ENCODE measurements at places on chromosomes 7 and 10.

DNA sequence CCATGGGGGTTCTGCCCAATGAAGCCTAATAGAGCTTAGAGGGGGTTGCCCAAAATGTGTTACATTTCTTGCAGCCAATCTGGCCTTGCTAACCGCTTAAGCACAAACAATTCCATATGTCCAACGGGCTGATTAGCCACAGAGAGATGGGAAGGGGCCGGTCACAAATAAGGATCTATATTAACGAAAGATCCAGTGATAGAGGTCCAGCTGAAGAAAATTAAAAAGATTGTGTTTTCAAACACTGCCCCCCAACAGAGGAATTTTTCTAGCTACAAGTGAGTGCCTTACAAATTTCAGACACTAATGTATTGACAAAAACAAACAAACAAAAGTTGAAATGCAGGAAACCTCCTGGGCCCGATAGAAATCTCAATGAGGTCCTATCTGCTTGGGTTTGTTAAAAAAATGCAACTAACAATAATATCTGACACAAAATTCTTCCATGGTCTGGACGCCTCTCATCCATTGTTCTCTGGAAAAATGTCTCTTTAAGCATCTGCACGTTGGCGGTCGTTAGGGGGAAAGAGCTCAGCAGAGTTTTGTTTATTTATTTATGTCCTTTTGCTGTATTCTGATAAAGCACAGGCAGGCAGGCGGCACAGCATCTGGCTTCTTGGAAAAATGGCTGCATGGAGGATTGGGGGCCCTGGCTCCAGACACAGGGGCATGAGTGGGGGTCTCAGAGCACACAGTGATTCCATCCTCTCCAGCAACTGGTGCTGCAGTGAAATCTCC, 402.0 kb downstream of the RPS24 start:
- no peak for DNase-seq

- no peak for DNase-seq
These were observed 21.1 kb upstream of the BPGM start for GRCh38 chr7:134625550-134625949.

DNA sequence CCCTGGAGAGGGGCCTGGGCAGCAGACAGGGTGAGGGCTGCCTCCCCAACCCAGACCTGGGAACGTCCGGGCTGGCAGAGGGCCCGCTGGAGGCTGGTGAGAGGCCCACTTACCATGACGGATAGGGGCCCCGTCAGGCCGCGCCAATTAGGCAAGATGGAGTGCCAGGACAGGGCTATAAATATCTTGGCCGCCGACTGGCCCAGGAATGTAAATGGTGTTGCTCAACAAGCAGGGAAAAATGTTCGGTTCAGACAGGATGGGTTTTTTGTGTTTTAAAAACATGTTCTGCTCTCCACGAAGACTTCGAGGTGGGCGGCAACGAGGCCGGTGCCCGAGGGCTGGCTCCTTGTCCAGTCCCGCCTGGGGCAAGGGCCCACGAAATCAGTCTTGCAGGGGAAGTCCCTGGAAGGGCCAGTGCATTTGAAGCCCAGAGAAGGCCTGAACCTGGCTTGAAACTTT, 35.8 kb upstream of the ELN start:
- no peak for DNase-seq

DNA sequence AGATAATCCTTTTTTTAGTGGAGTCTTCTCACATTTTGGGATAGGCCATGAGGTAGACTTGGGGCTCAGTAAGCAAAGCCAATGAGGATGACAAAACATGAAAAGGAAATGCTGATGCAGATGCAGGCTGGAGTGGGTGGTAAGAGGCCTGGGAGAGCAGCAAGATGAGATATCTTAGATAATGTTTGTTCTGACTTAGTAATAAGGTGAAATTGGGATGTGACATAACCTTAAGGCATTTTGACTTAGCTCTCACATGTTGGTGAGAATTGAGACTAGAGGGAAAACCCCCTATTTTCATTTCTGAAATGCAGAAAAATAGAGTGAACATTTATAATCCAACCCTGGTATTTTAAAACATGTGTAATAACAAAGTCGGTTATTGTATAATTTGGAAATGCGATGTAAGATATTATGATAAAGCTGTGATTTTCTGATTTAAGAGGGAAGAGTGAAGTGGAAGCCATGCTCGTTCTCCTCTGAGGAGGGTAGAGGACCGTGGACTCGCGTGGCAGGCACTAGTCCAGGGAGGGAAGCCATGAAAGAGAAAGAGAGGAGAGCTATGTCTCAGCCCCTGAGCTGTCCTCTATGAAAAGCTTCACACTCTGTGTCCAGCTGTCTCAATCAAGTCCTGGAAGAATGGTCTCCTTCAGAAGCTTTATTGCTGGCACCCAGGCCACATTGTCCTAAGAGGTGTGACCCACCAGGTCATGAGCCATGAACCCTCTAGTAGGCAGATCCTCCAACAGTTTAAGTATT, 57.3 kb downstream of the ST7 start:
- DNase-seq: no peak

- peak; percentile 69 for DNase-seq
These were observed 81.6 kb upstream of the LRRC4 start for GRCh38 chr7:128112781-128113221.

- DNase-seq: no peak
These were observed 31.7 kb downstream of the GRIFIN start for GRCh38 chr7:2444476-2444875.

- no peak for DNase-seq
These were observed 48.0 kb downstream of the CREB3L2 start for GRCh38 chr7:137953665-137954470.

GRCh38 chr7:142889816-142890215, 4.3 kb upstream of the TRPV6 start:
- no peak for DNase-seq

DNA sequence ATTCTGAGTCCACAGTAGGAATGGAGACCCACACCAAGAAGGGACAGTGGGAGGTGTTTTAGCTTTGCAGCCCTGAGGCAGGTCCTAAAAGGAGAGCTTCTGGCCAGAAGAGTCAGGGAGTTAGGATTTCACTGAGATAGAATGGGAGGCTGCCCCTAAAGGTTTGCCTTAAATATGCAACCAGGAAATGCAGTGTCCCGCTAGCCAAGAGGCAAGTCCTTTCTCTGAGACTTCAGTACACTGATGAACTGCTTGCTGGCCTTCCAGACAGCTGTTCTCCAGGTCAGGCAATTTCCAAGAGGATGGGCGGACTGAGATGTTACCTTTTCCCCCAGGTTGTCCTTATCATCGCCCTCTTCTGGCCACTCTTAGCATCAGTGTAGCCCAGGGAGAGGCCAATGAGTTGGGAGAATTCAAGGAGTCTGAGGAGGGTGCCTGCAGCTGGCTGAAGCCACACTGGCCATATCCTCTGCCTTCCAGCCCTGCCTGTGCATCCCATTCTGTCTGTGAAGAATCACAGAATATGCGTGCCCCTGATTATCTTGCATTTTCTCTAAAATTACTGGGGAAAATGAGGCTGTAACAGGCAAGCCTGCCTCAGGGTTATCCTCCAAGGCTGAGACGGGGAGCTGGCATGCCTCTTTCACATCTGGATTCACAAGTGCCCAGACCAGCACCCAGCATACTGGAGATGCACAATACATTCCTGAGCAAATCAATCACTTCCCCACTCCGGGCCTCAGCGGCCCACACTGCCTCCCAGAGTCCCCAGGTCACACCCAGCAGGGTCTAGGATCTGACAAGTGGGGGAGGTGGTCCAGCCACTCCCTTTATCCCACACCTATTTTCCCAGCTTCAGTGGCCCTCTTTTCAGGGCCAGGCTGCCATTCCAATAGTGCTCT, 2.4 kb downstream of the TLL2 start:
- no peak for DNase-seq

- no peak for DNase-seq
These were observed 42.8 kb upstream of the TNS3 start for GRCh38 chr7:47624689-47625088.

DNA sequence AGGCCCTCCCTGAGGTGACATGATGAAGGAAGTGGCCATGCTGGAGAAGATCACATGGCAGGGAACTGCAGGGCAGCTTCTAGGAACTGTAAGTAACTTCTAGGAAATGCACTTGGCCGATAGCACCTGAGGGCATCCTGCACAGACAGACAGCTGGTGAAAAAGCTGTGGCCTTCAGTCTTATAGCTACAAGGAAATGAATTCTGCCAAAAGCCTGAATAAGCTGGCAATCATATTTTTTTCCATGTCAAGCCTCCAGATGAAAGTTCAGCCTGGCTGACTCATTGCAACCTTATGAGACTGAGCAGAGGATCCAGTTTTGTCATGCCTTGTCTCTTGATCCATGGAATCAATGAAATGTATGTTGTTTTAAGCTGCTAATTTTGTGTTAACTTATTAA, 91.1 kb upstream of the CACNA2D1 start:
- DNase-seq: no peak

DNA sequence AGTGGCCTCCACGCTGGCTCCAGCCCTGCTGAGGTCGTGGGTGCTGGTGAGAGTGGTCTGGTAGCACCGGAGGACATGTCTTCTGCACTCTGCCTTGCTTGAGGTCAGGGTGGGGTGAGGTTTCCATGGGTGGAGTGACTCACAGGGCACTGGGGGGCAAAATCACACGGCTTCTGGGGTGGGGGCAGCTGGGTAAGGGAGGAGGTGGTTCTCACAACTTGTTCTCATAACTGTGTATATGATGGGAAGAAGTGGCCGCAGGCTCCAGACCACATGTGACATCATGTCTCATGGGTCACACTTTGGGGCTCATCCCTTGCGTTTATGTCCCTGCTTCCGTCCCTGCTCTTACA, 884 bp upstream of the PRF1 start:
- no peak for DNase-seq

DNA sequence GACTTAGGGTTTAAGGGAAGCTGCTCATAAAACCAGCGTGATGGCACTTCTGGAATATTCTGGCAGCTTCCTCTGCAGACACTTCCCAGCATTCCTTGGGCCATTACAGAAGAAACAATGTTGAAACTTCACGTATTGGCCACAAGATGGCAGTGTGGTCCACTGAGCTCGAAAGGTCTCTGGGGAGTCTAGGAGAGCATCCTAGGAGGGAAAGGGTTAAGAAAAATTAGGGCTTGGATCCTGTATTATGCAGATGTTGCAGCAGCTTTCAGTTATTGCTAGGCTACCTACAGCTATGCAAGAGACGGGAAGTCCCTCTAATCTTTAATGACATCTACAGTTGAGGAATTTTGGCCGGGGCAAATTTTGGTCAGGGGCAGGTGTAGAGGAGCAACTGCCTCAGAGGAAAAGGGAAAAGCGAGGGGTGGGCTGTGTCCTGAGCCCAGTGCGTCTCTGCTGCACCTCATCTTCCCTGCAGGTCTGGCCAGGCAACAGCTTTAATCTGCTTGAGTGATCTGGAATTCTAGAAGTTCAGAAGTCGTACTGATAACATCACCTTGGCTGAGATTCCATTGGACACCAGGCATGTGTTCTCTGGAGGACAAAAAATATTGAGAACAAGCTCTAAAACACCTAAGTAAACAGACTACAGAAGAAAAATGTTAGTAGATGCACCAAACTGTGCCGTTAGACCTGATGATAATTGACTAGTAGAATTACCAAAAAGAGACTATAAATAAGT, 220.8 kb upstream of the PRSS58 start:
- DNase-seq: peak; percentile 64

GRCh38 chr7:108066486-108066885, 63.5 kb upstream of the LAMB1 start:
- no peak for DNase-seq

DNA sequence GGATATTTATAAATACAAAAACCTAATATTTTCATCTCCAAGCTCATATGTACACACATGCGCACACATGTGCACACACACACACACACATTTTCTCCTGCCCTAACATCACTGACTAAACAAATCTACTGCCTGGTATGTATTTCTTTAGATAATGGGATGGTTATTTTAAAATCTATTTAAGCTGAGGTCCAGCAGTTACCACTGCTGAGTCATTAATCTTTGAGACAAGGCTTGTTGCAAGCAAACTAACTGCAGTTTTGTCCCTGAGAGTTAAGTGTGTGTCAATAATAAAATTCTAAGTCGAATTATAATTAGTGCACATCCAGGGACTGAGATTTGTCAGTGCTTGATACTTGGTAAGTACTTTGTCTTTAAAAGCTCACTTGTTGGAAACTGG, 135.1 kb downstream of the VPS50 start:
- no peak for DNase-seq

- no peak for DNase-seq
These were observed 302.7 kb downstream of the RPS24 start for GRCh38 chr10:78336402-78336791.

DNA sequence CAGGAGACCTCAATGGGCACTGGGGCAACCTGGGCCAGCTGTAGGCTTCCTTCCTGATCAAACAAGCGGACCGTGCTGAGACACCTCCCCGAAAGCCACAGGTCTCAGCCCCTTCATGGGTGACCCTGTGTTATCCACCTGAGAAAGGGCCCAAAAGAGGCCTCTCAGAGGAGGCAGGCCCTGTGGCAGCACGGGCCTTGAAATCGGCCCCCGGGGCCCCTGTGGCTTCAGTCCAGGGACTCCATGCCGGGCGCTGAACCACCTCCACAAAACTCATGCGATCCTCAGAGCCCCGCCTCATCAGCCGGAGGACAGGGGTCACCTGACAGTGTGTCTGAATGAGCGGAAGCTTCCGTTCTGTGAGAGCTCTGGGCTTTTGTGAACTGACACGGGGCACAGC, 307.1 kb downstream of the PAXIP1 start:
- no peak for DNase-seq

DNA sequence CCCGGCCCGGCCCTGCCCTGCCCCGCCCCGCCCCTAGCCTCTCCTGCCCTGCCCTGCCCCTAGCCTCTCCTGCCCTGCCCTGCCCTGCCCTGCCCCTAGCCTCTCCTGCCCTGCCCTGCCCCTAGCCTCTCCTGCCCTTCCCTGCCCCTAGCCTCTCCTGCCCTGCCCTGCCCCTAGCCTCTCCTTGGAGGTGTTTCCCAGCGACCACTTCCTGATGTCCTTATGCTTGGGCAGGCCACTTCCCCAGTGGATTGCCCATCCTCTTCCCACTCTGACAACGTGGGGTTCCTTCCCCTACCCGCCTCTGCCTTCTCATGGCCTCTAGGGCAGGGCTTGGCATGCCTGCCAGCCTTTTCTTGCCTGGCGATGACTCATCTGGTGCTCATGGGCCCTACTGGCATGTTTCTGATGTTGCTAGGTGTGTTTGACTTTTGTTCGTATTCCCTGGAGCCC, 21.2 kb downstream of the PRXL2A start:
- DNase-seq: no peak

GRCh38 chr7:1590887-1591286, 21.1 kb upstream of the PSMG3 start:
- DNase-seq: no peak
